ENCODE measurements at places on chromosomes 16 and 17.
A peak's percentile ranks its signal among the peaks of the same experiment; 100 is the strongest.

DNA sequence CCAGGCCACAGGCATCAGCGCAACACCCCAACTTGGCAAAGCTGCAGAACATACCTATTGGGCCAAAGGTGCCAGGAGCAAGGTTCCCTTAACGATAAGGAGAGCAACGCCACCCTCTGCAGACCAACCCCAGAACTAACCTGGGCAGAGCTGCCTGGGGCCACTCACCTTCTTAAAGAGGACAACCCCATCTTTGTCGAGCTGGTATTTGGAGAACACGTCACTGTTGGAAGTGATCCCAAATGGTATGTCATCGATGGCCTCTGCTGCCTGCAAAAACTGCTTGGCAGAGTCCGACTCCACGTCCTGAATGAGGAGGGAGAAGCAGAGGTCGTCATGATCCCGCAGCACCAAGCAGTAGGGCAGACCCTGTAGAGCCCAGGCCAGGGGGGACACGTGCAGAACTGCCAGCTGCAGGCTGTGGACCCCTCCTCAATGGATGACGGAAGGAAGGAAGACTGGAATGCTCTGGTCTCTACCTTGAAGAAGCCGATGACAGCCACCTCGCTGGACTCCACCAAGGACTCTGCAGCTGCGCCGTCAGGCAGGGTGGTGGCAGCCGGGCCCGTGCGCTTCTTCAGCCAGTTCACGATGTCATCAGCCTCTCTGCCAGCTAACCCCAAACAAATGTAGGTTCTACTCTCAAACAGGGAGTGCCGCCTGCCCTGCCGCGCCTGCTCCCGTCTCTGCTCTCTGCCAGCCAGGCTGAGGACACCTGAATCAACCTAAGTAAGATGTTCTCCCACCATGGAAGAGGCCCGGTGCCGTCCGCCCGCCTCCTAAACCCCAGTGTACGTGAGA lies 5.2 kb downstream of the P4HB start:
- no peak for DNase-seq

- no peak for DNase-seq
Observed at GRCh38 chr17:66712453-66712852, 122.5 kb upstream of the CACNG5 start.

GRCh38 chr16:4204521-4204920 lies 37.4 kb downstream of the SRL start:
- DNase-seq: no peak

DNA sequence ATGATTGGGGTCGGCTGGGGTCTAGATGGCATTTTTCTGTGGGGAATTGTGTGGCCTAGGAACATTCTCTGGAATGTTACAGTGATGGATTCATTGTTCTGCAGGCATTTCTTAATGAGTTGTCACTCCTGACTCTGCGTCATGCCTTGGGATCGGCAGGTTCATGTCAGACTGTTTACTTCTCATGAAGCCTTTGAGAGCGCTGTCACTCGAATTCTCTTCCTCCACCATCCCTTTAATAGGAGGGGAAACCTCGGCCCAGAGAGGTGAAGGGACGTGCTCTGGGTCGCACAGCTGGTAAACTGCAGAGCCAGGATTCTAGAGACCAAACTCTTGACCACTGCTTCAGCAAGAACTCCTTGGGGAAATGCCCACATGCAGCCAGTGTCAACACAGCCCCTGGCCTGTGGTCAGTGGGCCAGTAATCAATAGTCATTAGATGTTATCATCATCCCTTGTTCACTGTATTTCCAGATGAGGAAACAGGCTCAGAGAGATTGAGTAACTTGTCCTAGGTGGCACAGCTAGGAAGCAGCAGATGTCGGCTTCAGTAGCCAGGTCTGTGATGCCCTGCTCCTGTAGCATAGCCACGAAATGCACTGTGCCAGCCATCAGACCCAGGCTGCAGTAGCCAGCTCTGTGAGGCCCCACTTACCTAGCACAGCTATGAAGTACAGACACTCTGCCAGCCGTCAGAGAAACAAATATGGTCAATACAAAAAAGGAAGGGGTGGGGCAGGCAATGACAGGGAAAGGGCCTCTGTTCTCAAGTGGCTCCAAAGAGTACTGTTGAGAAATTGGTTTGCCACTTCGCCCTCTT lies 259.0 kb downstream of the CPPED1 start:
- no peak for DNase-seq

GRCh38 chr16:31354394-31355291 lies at the start of gene ITGAX:
ITGAX (plus strand) TSS chr16:31355176; CDS start chr16:31355255, 79 bp downstream.
- DNase-seq: no peak

DNA sequence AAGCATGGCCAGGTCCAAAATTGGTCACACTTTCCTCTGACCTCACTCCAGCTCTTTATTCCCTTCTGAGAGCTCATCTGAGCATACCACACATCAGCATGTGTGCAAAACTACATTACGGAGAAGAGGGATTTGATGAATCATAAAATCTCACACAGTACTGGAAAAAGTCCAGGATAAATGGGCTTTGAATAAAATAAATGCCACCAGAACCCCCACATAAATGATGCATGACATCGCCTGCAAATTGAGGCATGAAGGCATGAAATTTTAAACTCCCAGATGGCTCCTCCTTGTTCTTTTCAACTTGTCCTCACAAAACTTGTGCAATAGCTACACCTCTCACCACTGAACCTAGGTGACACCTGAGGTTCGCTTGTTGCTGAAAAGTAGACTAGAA lies 439.5 kb downstream of the CA10 start:
- no peak for DNase-seq

- no peak for DNase-seq
Observed at GRCh38 chr16:11637320-11637719, 30.9 kb upstream of the SNN start.

- DNase-seq: no peak
Observed at GRCh38 chr16:11684231-11685025, 16.2 kb downstream of the SNN start.

DNA sequence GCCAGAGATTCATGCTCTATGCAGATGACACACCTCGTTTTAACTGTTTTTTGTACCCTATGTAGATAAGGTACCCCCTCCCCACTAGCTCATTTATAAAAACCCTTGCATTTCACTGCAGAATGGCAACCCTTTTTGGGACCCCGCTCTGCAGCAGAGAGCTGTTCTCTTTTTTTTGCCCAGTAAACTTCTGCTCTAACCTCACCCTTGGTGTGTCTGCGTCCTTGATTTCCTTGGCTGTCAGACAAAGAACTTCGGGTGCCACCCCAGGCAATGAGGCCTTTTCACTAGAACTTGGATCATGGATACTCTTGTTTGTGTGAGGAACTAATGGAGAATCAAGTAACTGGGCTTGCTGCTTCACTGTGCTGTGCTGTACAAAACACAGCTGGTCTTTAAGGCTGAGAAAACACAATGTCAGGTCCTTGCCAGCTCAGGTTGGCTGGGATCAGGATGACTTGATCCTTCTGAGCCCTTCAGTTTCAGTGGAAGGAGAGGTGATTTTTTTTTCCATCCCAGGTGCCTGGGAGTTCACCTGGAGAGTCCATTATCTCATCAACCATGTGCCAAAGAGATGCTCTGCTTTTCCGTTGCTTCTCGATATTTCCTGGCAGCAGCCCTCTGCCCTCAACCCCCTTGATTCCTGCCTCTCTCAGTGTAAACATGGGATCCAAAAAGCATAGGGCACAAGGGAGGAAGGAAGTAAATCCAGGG lies 133.2 kb upstream of the FAM20A start:
- no peak for DNase-seq

GRCh38 chr16:30889721-30890120 lies 4.2 kb downstream of the BCL7C start:
- DNase-seq: no peak

- no peak for DNase-seq
Observed at GRCh38 chr17:8847891-8848290, 19.6 kb downstream of the PIK3R6 start.

- DNase-seq: peak; percentile 32
Observed at GRCh38 chr17:67606896-67607604, 110.7 kb upstream of the NOL11 start.

GRCh38 chr16:70395345-70395901 lies 43.5 kb downstream of the ST3GAL2 start:
- DNase-seq: no peak

GRCh38 chr16:85055493-85056210 lies 28.1 kb downstream of the KIAA0513 start:
- DNase-seq: no peak
